ENCODE measurements at places on chromosomes 1 and 21. TPM values are rescaled to one million over a fixed set of nuclear protein-coding genes. Genes with fewer than 3 reads are reported as not detected.

The LHX8 gene
- total RNA-seq = not detected

The EFNA4 gene
- 22.3 TPM for total RNA-seq

GRCh38 chr1:151266821-151267220, 12.3 kb downstream of the PSMD4 start:
- no peak for DNase-seq

- DNase-seq = no peak
Measured at GRCh38 chr1:58884706-58885661, 101.1 kb upstream of the JUN start.

All from Caki2 (cell line).